Activated CD4-positive, alpha-beta memory T cell treated with anti-CD3 and anti-CD28 coated beads, Interleukin-2, amount 10 ng/mL, durations not matched to agents 7 days and 5 days (primary cell): ENCODE measurements at places on chromosomes 3 and 15. TPM values are rescaled to one million over a fixed set of nuclear protein-coding genes. Genes with fewer than 3 reads are reported as not detected.

DNA sequence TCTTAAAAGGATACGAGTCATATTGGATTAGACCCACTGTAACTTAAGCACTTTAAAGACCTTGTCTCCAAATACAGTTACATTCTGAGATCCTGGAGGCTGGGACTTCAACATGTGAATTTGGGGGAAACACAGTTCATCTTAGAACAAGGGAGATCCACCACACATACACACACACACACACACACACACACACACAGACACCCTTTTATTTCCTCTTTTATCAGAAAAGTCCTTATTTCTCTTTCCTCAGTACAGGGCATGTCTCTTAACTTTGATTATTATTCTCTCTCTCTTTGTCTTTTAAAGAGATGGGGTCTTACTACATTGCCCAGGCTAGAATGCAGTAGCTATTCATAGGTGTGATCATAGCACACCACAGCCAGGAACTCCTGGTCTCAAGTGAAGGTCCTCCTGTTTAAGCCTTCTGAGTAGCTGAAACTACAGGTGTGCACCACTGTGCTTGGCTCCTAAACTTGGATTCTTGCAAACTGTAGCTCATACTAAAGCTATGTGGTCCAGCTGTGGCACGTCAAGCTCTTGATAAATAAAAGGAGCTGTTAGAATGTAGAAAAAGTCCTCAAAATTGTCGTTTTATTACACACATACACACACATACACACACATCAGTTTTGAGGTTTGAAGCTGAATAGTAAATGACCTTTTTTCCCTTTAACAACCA is 7.4 kb downstream of the GOLM2 start:
- no peak overlapping the region for H3K4me3 ChIP-seq
- no peaks in the 10 kb centered on the region for H3K27me3 ChIP-seq
- no peak for DNase-seq
- H3K4me1 ChIP-seq = peaks cover 33% of the 10 kb centered on the region

Gene PRTG
- total RNA-seq = not detected

Gene ZKSCAN7
- 0.60 TPM for total RNA-seq

Gene CPLX3
- not detected for total RNA-seq
